Putamen (tissue), 1 donor: ENCODE measurements at places on chromosomes 7 and 10.

- DNase-seq = peak; percentile 74
Observed at GRCh38 chr10:20535897-20536881, 360.9 kb downstream of the NEBL start.

GRCh38 chr7:130022623-130023175, 28.5 kb downstream of the ZC3HC1 start:
- no peak for DNase-seq

DNA sequence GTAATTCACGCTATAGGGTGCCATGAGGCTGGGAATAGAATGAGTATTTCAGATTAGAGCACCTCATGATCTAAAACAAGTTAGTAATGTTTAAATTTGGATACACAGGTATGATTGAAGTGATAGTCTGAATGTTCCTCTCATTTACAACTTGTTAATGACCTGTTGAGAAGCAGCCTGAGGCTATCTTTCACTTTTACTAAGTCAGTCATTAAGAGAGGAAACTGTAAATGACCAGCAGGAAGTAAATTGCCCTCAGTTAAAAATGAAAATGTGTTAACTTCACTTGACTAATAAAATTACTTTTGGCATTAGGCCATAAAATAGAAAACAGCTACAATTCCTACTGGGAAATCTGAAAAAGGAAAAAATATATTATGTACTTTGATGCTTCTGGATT, 1042.0 kb downstream of the DNAJB9 start:
- no peak for DNase-seq

- no peak for DNase-seq
Observed at GRCh38 chr10:11593612-11594011, 17.8 kb downstream of the USP6NL start.

- DNase-seq = no peak
Observed at GRCh38 chr10:4191354-4191753, 406.3 kb upstream of the KLF6 start.

DNA sequence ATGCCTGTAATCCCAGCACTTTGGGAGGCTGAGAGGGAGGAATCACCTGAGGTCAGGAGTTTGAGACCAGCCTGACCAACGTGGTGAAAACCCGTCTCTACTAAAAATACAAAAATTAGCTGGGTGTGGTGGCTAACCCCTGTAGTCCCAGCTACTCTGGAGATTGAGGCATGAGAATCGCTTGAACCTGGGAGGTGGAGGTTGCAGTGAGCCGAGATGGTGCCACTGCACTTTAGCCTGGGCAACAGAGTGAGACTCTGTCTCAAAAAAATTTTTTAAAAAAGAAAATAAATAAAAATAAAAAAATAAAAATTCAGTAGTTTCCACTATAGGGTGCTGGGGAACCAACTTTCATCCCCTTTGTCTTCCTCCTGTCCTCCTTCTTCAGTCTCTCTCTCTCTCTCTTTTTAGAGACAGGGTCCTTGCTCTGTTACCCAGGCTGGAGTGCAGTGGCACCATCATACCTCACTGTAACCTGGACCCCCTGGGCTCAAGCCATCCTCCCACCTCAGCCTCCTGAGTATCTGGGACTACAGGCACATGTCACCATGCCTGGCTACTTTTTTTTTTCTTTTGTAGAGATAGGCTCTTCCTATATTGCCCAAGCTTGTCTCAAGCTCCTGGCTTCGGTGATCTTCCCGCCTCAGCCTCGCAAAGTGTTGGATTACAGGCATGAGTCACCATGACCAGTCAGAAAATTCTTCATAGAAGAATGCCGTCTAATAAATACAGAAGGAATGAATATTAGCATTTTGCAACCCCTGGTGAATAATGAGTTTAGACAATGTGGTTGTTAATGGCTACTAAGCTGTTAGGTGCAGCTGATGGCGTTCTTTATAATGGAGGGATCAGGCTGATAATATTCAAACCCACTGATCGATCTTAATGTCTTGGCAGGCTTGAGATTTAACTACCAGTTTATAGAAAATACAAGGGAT, 20.6 kb downstream of the RBM20 start:
- no peak for DNase-seq

GRCh38 chr7:13327669-13328068, 640.2 kb downstream of the ARL4A start:
- no peak for DNase-seq

GRCh38 chr10:58967551-58968388, 208.7 kb upstream of the PHYHIPL start:
- peak; percentile 73 for DNase-seq

- no peak for DNase-seq
Observed at GRCh38 chr7:40059057-40059456, 75.4 kb downstream of the MPLKIP start.

DNA sequence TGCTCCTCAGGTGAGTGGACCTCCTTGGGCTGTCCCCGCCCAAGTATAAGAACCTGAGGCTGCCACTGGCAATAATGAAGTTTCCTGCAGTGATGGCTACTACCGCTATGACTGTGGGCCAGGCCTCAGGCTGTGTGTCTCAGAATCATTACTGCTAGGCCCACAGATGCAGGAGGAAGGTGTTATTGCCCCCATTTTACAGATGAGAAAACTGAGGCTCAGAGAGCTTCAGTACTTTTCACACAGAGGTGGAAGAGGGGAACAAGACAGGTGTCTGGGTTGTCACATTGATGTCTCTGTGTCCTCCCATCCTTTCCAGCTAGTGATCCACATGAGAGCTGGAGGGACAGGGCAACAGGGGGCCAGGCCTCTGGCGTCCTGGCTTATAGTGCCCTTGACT, 155.2 kb downstream of the CDH23 start:
- DNase-seq = no peak

DNA sequence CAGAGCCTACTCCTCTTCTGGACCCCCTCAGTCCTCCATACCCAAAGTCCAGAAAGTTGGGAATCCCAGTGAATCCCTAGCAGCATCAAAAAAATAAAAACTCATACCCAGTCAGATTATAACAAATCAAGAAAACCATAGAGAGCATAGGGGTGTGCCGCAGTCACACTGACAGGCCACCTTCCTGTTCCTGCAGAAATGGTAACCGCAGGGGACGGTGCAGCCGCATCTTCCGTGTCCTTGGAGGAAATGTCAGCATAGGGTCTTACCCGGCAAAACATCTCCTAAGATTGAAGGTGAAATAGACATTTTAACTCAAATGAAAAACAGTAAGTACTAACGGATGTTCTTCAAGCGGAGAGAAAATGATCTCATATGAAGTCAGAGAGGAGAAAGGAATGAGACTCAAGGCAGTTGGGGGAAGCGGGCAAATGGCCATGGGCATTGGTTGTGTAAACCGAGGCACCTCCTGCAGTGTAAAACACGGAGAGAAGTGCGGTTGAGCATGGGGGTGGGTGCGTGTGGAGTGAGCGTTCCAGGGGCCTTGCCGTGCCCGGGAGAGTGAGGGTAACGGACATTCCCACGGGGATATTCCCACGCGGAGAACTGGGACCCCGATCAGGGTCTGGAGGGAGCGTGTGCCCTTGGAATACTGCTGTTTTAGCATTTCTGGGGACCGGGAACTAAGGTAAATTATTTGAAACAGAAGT, 110.8 kb downstream of the NKX6-2 start:
- DNase-seq = no peak

DNA sequence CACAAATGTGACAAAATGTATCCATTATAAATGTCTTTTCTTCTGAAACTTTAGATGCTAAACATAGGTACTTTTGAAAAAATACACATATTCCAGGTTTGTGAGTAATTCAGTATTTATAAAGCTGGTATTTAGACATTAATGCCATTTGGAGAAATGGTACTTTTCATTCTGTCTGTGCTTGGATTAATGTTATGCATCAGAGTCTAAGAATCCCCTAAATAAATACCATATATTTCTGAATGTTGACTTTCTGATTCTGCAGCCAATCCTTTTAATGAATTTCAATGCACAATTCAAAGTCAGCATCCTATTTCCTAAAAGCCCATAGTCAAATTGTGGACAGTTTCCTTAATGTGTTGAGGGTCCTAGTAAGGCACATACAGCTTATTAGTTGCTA, 145.0 kb downstream of the DKK1 start:
- DNase-seq = no peak

GRCh38 chr10:93126483-93127052, 52.9 kb downstream of the CYP26A1 start:
- DNase-seq = no peak
